MCF 10A (cell line): ENCODE measurements at places on chromosomes 16 and 17.

DNA sequence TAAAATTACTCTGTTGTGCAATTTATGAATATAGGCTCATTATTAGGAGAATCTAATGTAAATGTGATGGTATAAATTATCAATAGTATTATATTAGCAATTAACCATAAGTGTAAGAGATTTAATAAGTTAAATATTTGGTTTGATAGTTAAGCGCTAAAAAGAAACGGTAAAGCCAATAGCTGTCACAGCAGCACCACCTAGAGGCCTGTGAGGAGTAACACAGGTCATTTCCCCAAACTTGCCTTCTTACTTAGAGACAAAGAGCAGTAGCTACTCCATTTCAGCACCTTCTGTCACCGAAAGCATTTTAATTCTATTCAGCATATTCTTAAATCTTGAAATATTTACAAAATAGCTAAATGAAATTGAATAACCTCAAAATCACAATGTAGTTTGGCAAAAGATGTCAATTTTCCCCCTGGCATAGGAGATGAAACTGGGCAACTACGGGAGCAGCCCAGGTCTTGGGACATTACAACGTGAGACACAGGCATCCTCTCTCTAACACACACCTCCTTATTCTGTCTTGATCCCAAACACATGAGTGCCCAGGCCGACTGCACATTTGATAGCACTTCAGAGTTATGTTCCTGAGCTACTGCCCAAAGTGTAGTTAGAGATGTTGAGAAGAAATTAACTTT, 14.3 kb upstream of the DYNLRB2 start:
- H3K4me1 ChIP-seq, result no peaks in the 10 kb centered on the region
- no peaks in the 10 kb centered on the region for H3K36me3 ChIP-seq
- H3K27ac ChIP-seq, result no peak overlapping the region
- H3K4me3 ChIP-seq, result no peak overlapping the region
- H3K27me3 ChIP-seq, result peaks cover 18% of the 10 kb centered on the region

- no peak overlapping the region for H3K27ac ChIP-seq
- peaks cover 7% of the 10 kb centered on the region for H3K36me3 ChIP-seq
- no peak overlapping the region for H3K4me3 ChIP-seq
- DNase-seq, result no peak
Measured at GRCh38 chr16:3546986-3547682, 30.1 kb downstream of the NLRC3 start.

DNA sequence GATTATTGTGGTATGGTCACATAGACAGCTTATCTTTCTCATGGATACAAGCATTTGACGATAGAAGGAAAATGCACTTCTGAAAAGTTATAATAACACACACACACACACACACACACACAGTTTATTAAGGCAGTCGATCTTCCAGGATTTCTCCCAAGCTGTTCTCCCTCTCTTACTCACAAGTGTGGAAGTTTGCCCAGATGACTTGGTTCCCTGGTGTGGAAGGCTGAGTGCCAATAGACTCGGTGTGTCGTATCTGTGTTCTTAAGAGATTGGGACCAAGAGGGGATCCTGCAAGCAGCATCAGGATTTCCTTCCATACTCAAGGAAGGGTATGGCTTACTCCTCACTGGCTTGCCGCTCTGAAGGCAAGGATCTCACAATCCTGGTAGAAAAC, 279.6 kb downstream of the HS3ST3B1 start:
- peaks cover 5% of the 10 kb centered on the region for H3K27me3 ChIP-seq
- H3K36me3 ChIP-seq, result no peaks in the 10 kb centered on the region
- H3K4me1 ChIP-seq, result peaks cover 14% of the 10 kb centered on the region
- DNase-seq, result peak; percentile 47
- H3K4me3 ChIP-seq, result no peak overlapping the region

DNA sequence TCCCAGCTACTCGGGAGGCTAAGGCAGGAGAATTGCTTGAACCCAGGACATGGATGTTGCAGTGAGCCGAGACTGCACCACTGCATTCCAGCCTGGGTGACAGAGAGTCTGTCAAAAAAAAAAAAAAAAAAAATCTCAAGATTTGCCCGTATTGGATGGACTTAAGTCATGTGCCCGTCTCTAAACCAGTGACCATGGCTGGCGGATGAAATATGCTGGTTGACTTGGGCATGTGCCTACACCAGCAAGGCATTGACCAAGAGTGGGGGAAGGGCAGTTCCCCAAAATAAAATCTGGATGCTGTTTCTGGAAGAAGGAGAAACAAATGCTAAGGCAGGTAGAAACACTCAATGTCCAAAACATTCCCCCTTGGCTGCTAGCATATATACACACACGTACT, 21.5 kb upstream of the COL1A1 start:
- H3K4me1 ChIP-seq, result peaks cover 42% of the 10 kb centered on the region
- H3K27me3 ChIP-seq, result no peaks in the 10 kb centered on the region
- H3K4me3 ChIP-seq, result no peak overlapping the region
- H3K27ac ChIP-seq, result peak overlapping the region; percentile 73
- no peaks in the 10 kb centered on the region for H3K36me3 ChIP-seq

DNA sequence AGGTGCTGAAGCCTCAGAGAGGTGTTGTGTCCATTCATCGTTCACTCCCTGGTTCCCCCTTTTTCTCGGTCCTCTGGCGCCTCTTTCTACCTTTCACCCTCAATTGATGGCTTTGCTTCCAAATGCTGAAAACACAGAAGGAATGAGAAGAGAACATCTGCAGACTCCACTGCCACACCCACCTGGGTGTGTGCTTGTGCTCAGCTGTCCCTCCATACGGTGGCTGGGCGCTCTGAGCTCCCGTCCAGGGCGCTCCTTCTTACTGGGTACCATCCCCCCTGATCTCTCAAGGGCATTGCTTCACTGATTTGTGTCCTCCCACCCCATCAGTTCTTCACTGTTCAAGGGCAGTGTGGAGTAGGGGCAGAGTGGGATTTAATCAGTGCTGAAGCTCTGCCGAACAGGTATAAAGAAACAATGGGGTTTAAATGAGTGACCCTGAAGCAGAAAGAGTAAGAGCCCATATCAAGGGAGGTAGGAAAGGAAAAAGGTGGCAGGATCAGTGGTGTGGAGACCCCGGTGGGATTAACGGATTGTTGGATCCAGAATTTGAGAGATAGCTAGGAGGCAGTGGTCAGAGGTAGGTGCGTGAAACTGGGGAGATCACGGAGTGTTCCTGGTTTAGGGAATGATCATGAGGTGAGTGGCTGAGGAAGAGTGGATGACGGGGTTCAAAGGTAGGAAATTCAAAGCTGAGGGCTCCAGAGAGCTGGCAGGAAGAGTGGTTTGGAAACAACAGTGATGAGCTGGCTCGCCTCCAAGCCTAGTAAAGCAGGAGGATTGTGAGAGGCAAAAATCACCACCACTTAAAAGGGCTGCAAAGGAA, 40.8 kb downstream of the MRTFB start:
- peak overlapping the region; percentile 32 for H3K27ac ChIP-seq
- no peaks in the 10 kb centered on the region for H3K36me3 ChIP-seq
- H3K4me3 ChIP-seq, result no peak overlapping the region

GRCh38 chr17:76276461-76277299, 11.5 kb downstream of the UBALD2 start:
- peak; percentile 38 for DNase-seq
- no peak overlapping the region for H3K27ac ChIP-seq
- H3K36me3 ChIP-seq, result peaks cover 12% of the 10 kb centered on the region
- H3K4me1 ChIP-seq, result peaks cover 6% of the 10 kb centered on the region
- no peak overlapping the region for H3K4me3 ChIP-seq
